ENCODE measurements at places on chromosomes 1 and 21.

GRCh38 chr1:40391688-40392145, 18.2 kb downstream of the SMAP2 start:
- DNase-seq = no peak

DNA sequence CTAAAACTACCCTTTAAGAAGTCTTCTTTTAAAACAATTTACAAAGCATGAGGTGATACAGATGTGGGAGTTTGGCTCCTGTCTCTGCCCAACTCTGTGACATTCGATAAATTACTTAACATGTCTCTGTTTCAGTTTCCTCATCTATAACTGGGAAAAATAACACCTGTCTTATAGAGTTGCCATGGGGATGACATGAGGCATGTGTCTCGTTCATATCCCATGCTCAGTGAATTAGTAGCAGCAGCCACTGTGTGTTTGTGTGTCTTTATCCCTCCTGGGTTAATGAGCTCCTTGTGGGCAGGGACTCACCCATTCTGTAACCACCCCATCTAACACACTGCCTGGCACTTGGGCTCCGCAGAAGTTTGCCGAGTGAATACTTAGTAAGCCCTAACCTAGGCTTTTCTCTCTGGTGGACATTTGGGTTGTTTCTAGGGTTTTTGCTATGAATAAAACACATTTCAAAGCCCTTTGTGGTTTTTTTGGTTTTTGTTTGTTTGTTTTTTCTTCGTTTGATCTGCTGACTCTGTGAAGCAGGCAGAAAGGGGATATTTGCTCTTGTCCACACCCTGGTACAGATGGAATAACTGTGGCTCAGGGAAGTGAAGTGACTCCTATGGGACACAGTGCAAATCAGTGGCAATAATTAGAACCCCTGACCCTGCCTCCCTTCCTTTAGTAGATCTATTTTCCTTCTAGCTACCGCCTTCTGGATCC, 797 bp upstream of the KCNJ9 start:
- no peak for DNase-seq

DNA sequence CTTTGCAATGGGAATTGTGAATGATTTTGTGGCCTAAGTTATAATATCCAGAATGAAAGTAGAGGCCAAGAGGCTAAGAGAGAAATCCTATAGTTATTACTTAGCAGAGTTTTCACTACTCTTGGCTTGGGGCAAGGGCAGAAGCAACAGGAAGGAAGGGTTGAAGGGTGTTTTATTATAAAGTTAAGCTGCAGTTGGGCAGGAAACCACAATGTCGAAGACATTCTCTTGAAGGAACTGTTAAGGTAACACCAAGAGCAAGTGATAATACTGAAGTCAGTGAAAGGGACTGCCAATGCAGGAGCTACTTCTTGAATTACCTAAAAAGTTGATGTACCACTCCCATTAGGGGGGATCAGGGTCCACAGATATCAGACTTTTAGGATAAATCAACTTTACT, 8.3 kb downstream of the XCL2 start:
- DNase-seq = no peak

DNA sequence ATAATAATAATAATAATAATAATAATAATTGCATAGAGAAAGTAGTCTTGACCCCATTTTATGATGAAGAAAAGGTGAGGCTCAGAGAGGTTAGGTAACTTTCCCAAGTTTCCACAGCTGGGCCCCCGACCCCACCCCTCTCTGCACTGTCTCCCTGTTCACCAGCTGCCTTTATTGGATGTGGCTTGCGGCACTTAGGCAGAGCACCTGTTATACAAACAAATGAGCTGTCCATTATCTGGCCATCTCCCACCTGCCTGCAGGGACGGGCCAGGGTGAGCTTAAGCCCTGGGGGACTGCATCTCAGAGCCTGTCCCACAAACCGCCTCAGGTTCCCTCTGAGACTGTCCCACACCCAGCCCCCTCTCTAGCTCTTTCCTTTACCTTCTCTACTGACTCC, 10.1 kb upstream of the EFNA1 start:
- no peak for DNase-seq

DNA sequence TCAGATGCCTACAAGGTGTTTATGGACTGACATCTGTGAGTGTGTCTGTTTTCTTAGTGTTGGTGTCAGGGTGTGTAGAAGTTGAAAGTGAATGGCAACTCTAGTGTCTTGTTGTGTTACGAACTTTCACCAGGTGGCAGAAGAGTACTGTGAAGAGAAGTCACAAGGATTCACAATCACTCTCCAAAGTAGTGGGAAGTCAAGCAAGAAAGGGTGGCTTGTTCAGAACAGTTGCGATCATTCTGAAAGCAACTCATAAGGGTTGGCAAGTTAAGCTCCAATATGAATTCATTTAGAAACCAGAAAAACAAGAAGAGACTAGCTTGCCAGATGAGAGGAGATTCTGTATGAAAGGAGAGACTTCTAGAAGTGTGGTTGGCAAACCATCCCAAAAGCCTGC, 86.1 kb downstream of the FASLG start:
- no peak for DNase-seq

Measured in left colon (tissue), 2 donors.